ENCODE measurements at places on chromosomes 5 and 9. TPM values are rescaled to one million over a fixed set of nuclear protein-coding genes. Genes with fewer than 3 reads are reported as not detected.

The FOXD4 gene
- under 0.01 TPM for total RNA-seq

The CCDC127 gene
- total RNA-seq: 4.5 TPM

The SNX18 gene
- total RNA-seq: 41.1 TPM

The RHOBTB3 gene
- total RNA-seq: 68.1 TPM

The GGTA1 gene
- total RNA-seq: not detected

The ARHGEF37 gene
- 2.0 TPM for total RNA-seq

The CSF1R gene
- 0.33 TPM for total RNA-seq

The TMEFF1 gene
- 0.31 TPM for total RNA-seq

The IFNA13 gene
- total RNA-seq: not detected

The SHLD3 gene
- 6.2 TPM for total RNA-seq

The FAM200C gene
- 7.0 TPM for total RNA-seq

The LOX gene
- total RNA-seq: 8.3 TPM

The PCDHA7 gene
- total RNA-seq: under 0.01 TPM

The PALM2AKAP2 gene
- 3.3 TPM for total RNA-seq

The CCDC187 gene
- not detected for total RNA-seq

The SURF6 gene
- 13.0 TPM for total RNA-seq

The TLE4 gene
- total RNA-seq: 11.4 TPM

The LRRC19 gene
- total RNA-seq: not detected

The DRD1 gene
- 0.15 TPM for total RNA-seq

The ANKRD20A1 gene
- total RNA-seq: not detected

The C9orf50 gene
- not detected for total RNA-seq

The ARID3C gene
- not detected for total RNA-seq

The HSPB3 gene
- not detected for total RNA-seq

The GLRA1 gene
- total RNA-seq: not detected

The PHYHD1 gene
- total RNA-seq: 4.7 TPM

The C1QTNF3 gene
- total RNA-seq: 0.34 TPM

The PCDHB5 gene
- total RNA-seq: 0.15 TPM

The GADD45G gene
- 0.36 TPM for total RNA-seq

The ZNF622 gene
- total RNA-seq: 38.2 TPM

The PCDHGB6 gene
- total RNA-seq: 2.0 TPM

Measured in melanocyte of skin (primary cell).